ENCODE measurements at places on chromosomes 12 and 14.

- DNase-seq = no peak
Measured at GRCh38 chr12:13044906-13045299, 722 bp downstream of the FAM234B start.

DNA sequence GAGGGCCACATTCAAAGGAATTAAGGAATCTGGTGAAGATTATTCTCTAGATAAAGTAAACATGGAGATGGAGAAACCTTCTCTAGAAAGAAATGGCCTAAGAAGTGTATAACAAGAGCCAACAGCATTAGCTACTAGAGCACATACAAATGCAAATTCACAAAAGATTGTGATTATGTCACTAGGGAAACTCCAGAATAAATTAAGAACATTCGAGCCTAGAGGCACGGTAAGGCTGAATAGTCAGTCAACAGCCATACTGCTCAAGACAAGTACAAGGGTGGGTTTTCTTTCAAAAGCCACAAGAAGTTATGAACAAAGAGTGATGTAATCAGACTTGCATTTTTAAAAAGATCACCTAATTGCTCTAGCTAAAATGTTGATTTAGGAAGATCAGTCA, 25.4 kb downstream of the PPP4R3A start:
- DNase-seq = no peak

DNA sequence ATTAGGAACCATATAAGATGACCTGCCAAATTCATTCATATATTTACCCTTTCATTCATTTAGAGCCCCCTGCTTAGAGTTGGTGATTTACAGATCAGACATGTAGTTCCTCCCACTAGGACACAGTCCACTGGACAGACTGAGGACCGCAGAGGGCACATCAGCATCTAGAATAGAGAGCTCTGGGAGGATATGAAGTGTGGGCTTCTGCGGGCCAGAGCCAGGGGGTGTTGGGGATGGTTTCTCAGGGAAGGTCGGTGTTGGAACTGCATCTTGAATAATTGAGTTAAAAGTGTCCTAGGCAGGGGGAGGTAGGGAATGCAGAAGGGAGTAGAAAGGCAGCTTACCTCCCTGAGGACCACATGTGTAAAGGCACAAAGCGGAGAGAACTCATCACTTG, 42.9 kb downstream of the KLC1 start:
- no peak for DNase-seq

DNA sequence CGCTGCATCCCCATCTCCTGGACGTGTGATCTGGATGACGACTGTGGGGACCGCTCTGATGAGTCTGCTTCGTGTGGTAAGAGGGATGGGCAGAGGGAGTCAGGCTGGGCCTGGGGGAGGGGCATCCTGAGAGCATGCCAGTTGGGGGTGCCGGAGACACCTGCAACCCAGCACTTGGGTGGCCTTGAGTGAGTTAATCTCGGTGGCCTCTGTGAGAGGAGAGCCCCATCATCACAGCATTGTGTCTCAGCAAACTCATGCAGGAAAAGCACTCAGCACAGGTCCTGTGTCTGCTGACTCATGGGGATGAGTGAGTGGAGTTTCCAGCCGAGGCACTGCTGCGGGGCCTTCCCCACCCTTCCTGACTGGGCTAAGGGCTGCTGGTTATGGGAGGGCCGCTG, 19.6 kb upstream of the LRP1-AS start:
- no peak for DNase-seq

GRCh38 chr12:33551006-33551405, 111.4 kb upstream of the SYT10 start:
- DNase-seq = no peak

DNA sequence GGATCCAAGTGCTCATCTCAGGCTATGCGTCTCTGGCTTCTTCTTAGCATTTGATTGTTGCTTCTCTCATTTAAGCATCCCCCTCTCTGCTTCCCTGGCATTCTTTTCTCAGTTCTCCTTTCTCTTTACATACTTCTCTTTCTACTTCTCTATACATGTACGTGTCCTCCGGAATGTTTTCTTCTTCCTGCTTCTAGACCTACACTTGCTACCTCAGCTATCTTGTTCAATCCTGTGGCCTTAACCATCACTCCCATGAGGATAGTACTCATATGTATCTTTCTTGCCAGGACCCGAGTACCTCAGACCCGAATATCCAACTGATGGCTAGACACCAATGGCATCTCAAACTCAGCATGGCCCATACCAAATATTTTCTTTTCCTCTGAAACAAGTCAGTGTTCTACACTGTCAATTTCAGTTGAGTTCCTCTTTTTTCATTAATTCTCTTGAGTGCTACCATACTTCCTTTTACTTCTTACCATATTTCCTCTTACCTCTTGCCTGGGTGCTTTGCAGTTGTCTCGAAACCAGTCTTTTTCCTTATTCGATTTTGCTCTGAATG, 115.1 kb upstream of the SLC38A2 start:
- no peak for DNase-seq

Data from HFF-Myc (cell line).